AG09309 (cell line): ENCODE measurements at places on chromosomes 6 and 20.

DNA sequence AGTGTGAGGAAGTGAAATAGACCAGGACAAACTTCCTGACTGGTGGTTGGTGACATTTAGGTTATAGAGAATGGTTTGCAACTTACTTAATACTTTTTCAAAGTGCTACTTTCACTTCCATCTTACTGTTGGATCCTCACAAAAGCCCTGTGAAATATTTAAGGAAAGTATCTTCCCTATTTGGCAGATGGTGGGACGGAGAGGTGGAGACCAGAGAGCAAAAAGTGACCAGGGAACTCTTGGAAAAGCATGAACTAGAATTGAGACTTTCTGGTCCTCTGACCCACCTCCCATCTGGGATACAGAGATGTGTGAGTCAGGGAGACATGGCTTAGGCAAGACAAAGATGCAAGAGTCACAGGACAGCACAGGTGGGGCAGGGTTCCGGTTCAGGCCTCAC, 3.0 kb downstream of the TRIM10 start:
- DNase-seq = no peak

GRCh38 chr6:35278708-35279107, 18.9 kb upstream of the DEF6 start:
- no peak for DNase-seq

- DNase-seq = no peak
Measured at GRCh38 chr6:136793363-136793762, 1.1 kb upstream of the MAP3K5 start.

GRCh38 chr6:113980937-113981554, 10.1 kb upstream of the HDAC2 start:
- no peak for DNase-seq
